ENCODE measurements at places on chromosomes 4 and X.

DNA sequence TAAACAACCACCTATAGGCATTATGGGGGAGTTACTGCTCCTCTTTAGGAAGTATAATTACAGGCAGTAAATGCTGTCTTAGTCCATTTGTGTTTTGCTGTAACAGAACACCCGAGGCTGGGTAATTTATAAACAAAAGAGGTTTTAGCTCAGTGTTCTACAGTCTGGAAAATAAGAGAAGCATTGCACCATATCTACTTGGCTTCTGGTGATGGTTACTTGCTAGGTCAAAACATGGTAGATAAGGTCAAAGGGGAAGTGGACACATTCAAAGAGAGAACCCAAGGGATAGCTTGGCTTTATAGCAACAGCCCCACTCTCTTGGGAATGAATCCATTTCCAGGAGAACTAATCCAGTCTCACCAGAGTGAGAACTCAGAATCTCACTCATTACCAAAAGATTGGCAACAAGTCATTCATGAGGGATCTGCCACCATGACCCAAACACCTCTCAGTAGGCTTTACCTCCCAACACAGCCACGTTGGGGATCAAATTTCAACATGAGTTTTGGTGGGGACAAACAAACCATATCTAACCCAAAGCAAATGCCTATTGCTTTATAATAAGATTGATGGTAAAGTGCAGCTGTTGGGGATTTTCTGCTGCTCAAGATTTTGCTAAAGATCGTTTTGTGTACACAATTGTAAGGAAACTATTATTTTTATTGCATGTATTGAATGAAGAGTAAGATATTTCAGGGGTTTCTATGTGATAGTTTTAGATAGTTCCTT is 32.6 kb downstream of the STAG2 start:
- DNase-seq = no peak

DNA sequence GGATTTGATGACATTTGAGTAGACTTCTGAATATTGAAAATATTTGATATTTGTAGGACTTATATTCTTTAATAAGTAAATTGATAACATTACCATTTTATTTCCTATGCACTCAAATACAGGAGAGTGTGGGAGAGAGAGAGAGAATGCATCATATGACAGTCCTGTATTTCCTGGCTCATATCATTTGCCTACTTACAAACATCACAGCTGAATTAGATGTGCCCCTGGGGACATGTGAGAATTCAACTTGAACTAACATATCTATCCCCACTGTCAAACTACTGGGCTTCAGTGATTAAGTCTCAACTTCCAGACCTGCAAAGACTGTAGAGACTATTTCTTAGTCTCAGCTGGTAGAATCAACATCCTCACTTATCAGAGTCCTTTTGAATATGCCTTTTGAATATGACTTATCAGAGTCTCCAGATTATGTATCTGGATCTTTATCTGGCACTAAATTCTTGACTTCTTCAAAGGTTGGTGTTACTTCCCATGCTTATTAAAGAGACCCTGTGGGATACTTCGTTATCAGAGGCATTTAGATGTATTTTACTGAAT is 75.5 kb downstream of the PABPC4L start:
- DNase-seq = no peak

DNA sequence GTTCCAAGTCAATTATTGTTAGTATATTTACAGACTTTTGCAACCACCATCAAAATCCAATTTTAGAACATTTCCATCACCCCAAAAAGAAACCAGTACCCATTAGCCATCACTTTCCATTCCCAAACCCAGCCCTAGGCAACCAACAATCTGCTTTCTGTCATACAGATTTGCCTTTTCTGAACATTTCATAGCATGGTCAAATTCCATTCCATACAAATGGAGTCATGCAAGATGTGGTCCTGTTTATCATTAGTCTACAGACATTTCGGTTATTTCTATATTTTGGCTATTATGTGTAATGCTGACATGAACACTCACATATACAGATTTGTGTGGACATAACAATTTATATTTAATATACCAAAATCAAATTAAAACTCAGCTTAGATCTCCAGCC is 508.7 kb downstream of the ZNF674 start:
- no peak for DNase-seq

DNA sequence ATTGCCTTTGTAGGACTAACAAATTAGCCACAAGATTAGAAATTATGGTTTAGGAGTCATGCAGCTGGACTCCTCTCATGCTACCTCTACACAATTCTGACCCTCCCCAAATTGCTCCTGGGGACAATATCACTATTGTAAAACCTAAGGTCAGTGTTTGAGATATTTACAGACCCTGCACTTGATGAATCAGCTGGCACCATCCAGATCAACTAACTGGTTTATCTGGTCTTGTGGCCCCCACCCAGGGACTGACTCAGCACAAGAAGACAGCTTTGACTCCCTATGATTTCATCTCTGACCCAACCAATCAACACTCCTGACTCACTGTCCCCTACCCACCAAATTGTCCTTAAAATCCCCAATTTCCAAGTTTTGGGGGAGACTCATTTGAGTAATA is 192.4 kb downstream of the STPG2 start:
- no peak for DNase-seq

DNA sequence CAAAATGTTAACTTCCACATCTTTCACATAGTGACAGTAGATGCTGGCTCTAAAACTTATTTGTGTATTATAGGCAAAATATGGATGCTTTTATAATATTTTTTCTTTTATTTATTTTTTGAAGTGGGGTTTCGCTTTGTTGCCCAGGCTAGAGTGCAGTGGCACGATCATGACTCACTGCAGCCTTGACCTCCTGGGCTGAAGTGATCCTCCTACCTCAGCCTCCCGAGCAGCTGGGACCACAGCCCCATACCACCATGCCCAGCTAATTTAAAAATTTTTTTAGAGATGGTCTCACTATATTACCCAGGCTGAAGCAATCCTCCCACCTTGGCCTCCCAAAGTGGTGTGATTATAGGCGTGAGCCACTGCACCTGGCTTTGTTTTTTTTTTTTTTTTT is 48.6 kb downstream of the ZFX start:
- no peak for DNase-seq

DNA sequence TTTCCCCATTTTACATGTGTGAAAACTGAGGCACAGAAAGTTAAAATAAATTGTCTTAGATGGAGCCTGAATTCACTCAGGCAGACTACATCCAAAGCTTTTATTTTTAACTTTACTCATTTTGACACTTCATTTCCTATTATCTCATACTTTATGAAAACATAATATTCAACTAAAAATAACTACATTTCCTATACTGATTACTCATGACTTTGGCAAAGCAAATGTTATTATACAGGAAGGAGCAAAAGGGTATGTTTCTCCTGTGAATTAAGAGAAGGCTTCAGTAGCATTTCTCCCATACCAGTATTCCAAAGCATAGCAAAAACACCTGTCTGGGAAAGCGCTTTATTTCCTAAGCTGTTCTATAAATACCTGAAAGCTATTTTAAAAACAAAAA is 178.6 kb downstream of the ADAMTS3 start:
- DNase-seq = no peak

DNA sequence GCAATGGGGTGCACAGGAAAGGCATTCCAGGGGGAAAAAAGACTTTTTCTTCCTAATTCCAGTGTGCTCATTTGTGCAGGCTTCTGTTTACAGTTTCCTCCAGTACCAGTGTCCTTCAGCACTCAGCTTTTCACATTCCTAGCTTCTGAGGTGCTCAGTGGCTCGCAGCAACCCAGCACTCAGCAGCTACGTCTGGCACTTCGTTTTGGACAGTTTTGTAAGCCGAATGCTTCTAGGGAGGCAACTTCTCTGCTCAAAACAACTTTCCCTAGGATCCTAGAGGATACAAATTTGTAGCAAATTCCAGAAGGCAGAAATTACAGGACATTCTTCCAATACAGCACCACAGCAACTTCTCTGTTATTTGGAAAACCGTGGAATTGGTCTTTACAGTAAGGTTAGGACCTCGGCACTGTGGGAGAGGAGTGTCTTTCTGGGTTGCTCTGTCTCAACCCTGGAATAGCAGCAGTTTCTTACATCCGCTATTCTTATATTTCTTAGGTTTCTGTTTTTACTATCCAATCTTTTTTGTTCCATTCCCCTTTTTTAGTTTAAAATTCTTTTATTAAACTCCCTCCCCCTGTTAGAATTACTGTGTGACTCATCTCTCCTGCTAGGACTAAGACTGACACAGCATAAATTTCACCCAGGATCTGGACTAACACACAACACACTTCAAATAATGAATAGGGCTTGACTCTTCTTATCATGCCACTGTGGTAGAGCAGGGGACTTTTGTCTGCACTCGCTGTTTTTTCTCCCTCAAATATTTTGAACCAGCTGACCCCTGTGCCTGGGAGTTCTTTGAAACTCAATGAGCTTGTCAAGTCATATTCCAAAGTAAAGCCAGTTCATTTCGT is 1314.7 kb downstream of the FSTL5 start:
- DNase-seq = no peak

- no peak for DNase-seq
These were observed 125.8 kb downstream of the HMX1 start for GRCh38 chr4:8745826-8746225.

- DNase-seq = no peak
These were observed 12.1 kb upstream of the TENM3 start for GRCh38 chr4:182231080-182231479.
